ENCODE measurements at places on chromosomes 11 and 22. TPM values are rescaled to one million over a fixed set of nuclear protein-coding genes. Genes with fewer than 3 reads are reported as not detected.

DNA sequence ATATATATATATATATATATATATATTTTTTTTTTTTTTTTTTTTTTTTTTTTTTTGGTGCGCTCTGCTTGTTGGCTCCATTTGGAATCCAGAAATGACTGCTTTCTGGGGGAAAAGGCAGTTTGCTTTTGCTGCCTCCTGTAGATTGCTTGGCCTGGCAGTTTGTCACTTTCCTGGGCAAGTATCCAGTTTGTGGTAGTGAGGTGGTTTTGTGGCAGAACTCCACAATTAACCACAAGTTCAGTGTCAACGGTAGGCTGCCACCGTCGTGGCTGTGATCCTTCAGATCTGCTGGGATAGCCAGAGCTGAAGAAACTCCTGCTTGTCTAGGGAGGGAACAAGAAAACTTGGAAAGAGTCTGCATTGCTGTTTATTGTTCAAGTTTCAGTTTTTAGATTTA is 5.0 kb upstream of the PDE3B start:
- no peak for DNase-seq

The TMPRSS13 gene
- 0.57 TPM for polyA plus RNA-seq

GRCh38 chr22:28933321-28933720 is 49.9 kb downstream of the ZNRF3 start:
- DNase-seq = no peak

DNA sequence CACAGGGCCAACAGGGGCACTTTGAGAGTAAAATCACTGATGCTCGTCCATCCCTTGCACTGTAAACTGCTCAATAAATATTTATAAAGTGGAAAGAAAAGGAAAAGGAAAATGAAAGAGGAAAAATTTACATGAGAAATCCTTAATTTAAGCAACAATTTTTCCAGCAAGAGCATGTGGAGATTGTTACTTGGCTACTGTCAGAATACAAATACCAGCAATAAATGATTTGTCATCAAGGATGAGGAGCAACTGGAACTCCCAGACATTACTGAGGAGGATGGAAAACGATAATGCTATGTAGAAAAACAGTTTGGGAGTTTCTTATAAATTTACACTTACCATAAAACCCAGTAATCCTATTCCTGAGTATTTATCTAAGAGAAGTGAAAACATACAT is 123.0 kb downstream of the SGSM3 start:
- DNase-seq = no peak

DNA sequence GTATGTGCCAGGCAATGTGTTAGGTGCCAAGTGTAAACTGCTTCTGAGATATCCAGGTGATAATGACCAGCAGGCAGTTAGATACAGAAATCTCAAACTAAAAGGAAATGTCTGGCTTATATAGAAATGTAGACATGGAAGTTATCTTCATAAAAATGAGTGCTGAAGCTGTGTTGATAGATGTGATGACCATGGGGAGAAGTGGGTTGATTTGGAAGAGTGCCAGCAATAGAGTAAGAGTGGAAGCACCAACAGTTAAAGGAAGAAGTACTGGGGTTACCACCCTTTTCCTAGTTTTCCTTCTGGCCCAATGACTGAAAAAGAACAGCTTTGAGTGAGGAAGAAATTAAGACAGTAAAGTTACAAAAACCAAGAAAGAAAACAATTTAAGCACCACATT is 68.5 kb downstream of the C2CD3 start:
- DNase-seq = no peak

GRCh38 chr22:40694411-40694810 is 15.1 kb downstream of the MCHR1 start:
- DNase-seq = no peak

The WNT11 gene
- polyA plus RNA-seq = 18.4 TPM

DNA sequence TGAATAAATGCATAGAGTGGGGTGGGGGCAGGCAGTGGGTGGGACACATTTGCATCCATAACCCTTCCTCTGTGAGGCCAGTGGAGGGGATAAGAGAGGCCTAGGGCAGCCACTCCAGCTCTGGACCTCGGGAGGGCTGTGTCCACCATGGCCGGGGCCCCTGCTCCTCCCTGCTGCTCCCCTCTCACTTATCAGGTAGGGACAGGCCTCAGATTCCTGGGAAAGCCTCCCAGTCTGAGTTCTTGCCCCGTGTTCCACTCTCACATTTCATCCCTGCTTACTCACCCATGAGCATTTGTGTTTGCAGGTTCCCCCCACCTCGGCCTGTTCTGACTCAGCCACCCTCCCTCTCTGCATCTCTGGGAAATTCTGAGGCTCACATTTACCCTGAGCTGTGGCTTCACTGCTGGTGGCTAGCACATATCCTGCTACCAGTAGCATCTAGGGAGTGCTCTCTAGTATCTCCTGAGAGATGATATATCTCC is 128.7 kb upstream of the TOP3B start:
- no peak for DNase-seq

Measured in renal cortex interstitium (tissue), 15 donors.